ENCODE measurements at places on chromosomes 1 and 21. TPM values are rescaled to one million over a fixed set of nuclear protein-coding genes. Genes with fewer than 3 reads are reported as not detected.

MCOLN2 gene
- total RNA-seq, result 11.3 TPM

IFI16 gene
- 1.6 TPM for total RNA-seq

C1QTNF12 gene
- total RNA-seq, result 6.9 TPM

GPR157 gene
- 7.7 TPM for total RNA-seq

SH2D5 gene
- total RNA-seq, result 10.4 TPM

ARHGAP29 gene
- total RNA-seq, result 128 TPM

MROH9 gene
- not detected for total RNA-seq

POU3F1 gene
- total RNA-seq, result not detected

NUP210L gene
- total RNA-seq, result 0.10 TPM

DHX9 gene
- 220 TPM for total RNA-seq

NCF2 gene
- 0.25 TPM for total RNA-seq

SLX9 gene
- 61.9 TPM for total RNA-seq

GRCh38 chr1:32741413-32742198, 39.0 kb upstream of the SYNC start:
- H3K27me3 ChIP-seq, result no peaks in the 10 kb centered on the region
- H3K36me3 ChIP-seq, result peaks cover 4% of the 10 kb centered on the region
- peaks cover 68% of the 10 kb centered on the region for H3K4me1 ChIP-seq
- peak overlapping the region; percentile 90 for H3K27ac ChIP-seq
- peak overlapping the region; percentile 89 for H3K4me3 ChIP-seq
- DNase-seq, result no peak

DNA sequence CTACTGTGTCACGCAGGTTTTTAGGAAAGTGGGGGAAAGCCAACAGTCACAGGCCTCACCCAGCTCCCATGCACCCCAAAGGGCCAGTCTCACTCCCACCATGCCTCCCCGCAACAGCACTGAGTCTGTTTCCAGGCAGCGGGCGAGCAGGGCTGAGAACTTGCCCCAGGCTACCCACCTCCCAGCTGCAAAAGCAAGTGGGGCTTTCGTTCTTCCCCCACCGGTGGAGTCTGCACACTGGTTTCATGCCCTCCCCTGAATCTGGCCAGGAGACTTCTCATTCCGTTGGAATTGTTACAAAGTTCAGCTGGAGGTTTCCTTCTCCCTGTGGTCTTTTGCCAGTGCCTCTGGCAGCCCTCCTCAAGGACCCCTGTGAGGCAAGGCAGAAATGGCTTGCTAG, 53.6 kb upstream of the KCNJ15 start:
- H3K4me1 ChIP-seq, result no peaks in the 10 kb centered on the region
- DNase-seq, result no peak
- no peak overlapping the region for H3K27ac ChIP-seq
- no peaks in the 10 kb centered on the region for H3K36me3 ChIP-seq
- H3K27me3 ChIP-seq, result no peaks in the 10 kb centered on the region

- H3K27me3 ChIP-seq, result no peaks in the 10 kb centered on the region
- no peak overlapping the region for H3K4me3 ChIP-seq
- H3K4me1 ChIP-seq, result peaks cover 23% of the 10 kb centered on the region
- no peak for DNase-seq
- no peak overlapping the region for H3K27ac ChIP-seq
Observed at GRCh38 chr1:33008051-33008914, 28.4 kb downstream of the AK2 start.

DNA sequence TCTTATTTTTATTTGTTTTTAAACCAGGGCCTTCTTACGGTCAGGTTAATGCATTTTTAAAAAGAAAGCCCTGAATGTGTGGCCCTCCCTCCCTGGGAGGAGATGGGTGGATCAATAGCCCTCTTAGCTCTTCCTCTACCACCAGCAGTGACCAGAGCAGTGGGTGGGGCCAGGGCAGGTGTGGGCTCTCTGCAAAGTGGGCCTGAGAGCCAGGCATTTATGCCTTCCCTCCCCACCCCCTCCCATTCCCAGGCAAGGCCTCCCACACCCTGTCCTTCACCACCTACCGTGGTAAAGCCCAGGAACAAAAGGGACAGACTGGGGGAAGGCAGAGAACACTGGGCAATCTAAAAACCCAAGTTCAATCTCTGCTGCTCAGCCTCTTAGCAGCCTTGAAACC, 63.9 kb downstream of the SSBP3 start:
- H3K4me1 ChIP-seq, result no peaks in the 10 kb centered on the region
- H3K36me3 ChIP-seq, result no peaks in the 10 kb centered on the region
- no peak overlapping the region for H3K27ac ChIP-seq
- no peak for DNase-seq
- H3K4me3 ChIP-seq, result no peak overlapping the region

DNA sequence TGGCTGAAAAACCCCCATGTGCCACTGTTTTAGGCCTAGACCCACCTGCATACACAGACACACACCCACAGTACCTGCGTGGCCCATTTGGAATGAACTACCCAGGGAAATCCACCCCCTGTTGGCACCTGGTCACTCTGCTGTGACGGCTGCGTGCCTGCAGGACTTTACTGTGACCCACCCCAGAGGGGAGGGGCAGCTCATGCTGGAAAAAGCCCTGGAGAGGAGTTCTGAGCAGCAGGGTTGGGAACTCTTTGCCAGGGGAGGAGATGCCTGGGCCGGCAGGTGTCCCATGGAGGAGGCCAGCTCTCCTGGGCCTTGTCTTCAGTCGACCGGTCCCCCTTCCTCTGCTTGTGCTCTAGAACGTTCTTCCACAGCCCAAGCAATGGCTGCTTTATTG, 87.3 kb upstream of the CSF3R start:
- DNase-seq, result no peak
- H3K36me3 ChIP-seq, result no peaks in the 10 kb centered on the region
- no peak overlapping the region for H3K4me3 ChIP-seq

DNA sequence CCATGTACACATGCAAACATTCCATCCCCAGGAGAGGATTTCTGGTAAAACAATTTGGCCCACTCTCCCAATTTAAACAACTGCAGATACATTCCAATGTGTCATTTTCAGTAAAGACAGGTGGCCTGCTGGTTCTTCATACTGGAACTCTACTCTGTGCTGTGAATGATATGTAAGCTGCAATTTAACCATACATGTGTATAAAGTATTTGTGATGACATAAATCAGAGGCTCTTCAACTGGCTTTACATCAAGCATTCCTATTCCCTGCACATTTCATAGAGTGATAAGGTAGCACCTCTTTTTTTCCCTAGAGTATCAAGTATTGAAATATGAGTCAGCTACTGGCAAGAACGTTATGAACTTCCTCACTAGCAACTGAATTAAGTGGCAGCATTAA, 649.5 kb upstream of the ADGRL2 start:
- no peaks in the 10 kb centered on the region for H3K4me1 ChIP-seq
- no peaks in the 10 kb centered on the region for H3K27me3 ChIP-seq
- H3K36me3 ChIP-seq, result no peaks in the 10 kb centered on the region
- H3K27ac ChIP-seq, result no peak overlapping the region

DNA sequence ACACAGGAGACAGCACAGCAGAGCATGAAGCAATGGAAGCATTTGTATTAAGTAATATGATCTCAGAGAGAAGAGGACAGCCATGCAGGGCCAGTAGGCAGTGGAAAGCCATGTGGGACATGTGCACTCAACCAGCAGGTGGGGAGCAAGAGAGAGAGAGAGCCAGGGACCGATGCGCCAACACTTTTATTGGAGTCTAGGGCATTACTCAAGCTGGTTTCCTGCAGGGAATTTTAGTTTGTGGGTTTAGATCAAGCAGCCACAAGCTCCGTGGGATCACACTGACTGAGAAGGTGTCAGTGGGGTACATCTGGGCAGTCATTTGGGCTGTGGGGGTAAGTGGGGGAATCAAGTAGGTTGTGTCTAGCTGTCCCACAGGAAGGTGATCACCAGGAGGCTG, 137.1 kb downstream of the PCBP3 start:
- DNase-seq, result no peak
- no peak overlapping the region for H3K4me3 ChIP-seq
- H3K4me1 ChIP-seq, result no peaks in the 10 kb centered on the region
- H3K36me3 ChIP-seq, result no peaks in the 10 kb centered on the region
- H3K27ac ChIP-seq, result no peak overlapping the region

GRCh38 chr1:19737104-19737825, 62.5 kb downstream of the TMCO4 start:
- H3K27me3 ChIP-seq, result no peaks in the 10 kb centered on the region
- no peak for DNase-seq
- H3K4me3 ChIP-seq, result no peak overlapping the region
- H3K4me1 ChIP-seq, result peaks cover 5% of the 10 kb centered on the region

DNA sequence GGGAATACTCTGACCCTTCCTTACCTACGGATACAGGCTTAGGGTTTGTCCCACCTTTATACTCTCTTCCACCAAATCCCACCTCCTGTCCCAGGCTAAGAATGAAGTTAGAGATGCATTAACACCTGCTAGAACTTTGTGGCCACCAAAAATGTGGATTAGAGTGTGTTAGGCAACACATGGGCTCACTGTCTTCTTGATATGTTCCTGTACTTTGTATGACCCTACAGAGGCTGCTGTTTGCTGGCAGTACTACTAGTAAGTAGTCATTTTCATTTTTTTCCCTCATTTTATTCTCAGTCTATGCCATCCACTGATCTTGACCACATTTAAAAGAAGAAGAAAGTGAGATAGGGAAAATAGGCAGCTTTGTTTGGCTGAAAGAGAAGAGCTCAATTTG, 21.0 kb upstream of the TMEM39B start:
- H3K4me3 ChIP-seq, result no peak overlapping the region
- H3K36me3 ChIP-seq, result peaks cover 69% of the 10 kb centered on the region
- H3K27ac ChIP-seq, result no peak overlapping the region
- no peaks in the 10 kb centered on the region for H3K4me1 ChIP-seq
- no peak for DNase-seq

GRCh38 chr1:216823731-216824130, 100.5 kb upstream of the ESRRG start:
- no peaks in the 10 kb centered on the region for H3K27me3 ChIP-seq
- H3K27ac ChIP-seq, result no peak overlapping the region
- H3K36me3 ChIP-seq, result no peaks in the 10 kb centered on the region
- no peak for DNase-seq
- no peak overlapping the region for H3K4me3 ChIP-seq

DNA sequence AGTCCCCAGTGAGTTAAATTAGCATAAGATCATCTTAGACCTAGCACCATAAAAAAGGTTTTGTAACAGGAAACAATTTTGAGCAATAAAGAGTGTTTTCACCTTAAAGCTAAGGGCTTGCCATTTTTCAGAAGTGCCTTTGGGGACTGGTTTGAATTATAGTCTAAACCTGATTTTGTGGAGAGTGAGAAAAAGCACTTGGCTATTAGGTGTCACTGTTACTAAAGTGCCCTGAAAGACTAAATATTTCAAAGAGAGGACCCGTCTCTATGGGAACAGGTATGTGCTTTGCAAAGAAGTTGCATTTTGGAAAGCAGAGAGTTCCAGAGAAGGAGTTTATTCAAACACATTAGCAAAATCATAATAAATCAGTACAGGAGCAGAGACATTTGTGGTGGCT, 9.1 kb downstream of the NTNG1 start:
- no peaks in the 10 kb centered on the region for H3K4me1 ChIP-seq
- no peaks in the 10 kb centered on the region for H3K36me3 ChIP-seq
- H3K4me3 ChIP-seq, result no peak overlapping the region
- H3K27ac ChIP-seq, result no peak overlapping the region
- DNase-seq, result no peak

GRCh38 chr1:235997049-235997448, 67.8 kb downstream of the NID1 start:
- H3K27ac ChIP-seq, result no peak overlapping the region
- no peak overlapping the region for H3K4me3 ChIP-seq

GRCh38 chr21:41763398-41763931, 3.4 kb downstream of the RIPK4 start:
- H3K4me3 ChIP-seq, result no peak overlapping the region
- H3K4me1 ChIP-seq, result peaks cover 51% of the 10 kb centered on the region
- H3K36me3 ChIP-seq, result no peaks in the 10 kb centered on the region
- peaks cover 8% of the 10 kb centered on the region for H3K27me3 ChIP-seq
- H3K27ac ChIP-seq, result no peak overlapping the region
- no peak for DNase-seq

DNA sequence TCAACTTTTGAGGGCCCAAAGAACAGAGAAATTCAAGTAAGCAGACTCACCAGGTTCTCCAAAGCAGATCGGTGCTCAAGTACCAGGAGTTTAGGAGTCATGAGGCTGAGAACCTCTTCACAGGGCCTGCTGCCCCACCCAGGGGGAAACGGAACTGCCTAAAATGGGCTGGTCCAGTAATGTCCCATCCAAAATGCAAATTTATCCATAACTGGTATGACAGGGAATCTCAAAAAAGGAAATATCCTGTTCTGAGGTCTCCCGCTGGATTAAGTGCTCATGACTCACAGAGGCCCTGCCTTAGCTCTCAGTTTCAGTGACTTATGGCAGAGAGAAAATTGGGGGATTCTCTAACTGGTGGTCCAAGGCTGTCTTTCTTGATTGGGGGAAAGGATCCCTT, 9.3 kb downstream of the SPRR2G start:
- no peaks in the 10 kb centered on the region for H3K36me3 ChIP-seq
- DNase-seq, result no peak
- no peak overlapping the region for H3K27ac ChIP-seq
- H3K4me3 ChIP-seq, result no peak overlapping the region

DNA sequence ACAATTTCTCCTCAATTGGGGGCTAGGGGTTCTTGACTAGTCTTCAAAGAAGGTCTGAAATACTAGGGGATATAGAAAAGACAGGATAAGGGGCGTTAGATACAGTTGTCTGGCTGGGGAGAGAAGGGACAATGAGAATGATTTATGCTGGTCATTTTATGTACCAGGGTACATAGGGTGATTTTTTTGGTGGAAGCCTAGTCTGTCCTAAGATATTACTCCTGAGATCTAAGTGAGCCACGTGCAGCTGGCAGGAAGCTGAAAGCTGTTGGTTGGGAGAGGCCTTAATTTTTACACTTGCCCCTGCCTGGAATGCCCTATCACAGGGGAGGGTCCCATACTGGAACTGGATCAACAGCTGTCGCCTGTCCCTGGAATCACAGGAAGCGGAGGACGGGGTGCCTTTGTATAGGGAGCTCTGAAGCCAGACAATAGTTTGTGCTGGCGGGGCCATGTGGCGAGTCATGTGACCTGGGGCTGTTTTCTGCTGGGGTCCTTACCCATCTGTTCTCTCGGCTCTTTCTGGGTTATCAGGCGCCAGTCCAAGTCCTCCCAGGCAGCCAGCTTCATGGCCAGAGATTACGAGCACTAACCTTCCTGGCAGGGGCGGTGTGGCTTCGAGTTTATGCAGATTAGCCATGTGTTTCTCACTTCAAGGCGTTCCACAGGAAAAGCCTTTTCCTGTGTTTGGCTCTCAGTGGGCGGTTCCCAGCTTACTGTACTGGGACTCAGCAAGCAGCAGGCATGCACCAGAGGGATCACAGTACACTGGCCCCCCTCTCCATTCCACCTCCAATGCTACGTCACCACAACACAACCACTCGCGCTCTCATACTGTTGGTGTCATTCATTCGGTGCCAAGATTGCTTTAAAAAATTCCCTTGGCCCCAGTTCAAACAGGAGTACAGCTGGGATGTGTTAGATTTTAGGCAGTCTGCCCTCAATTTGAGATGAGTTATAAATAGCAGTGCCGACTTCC, 27.5 kb downstream of the ARID1A start:
- H3K4me3 ChIP-seq, result no peak overlapping the region
- H3K36me3 ChIP-seq, result no peaks in the 10 kb centered on the region
- peak; percentile 21 for DNase-seq
- H3K27ac ChIP-seq, result peak overlapping the region; percentile 24
- H3K4me1 ChIP-seq, result peaks cover 66% of the 10 kb centered on the region

GRCh38 chr21:20883408-20883800, 114.8 kb upstream of the NCAM2 start:
- no peak overlapping the region for H3K4me3 ChIP-seq
- H3K4me1 ChIP-seq, result no peaks in the 10 kb centered on the region
- H3K27me3 ChIP-seq, result no peaks in the 10 kb centered on the region
- no peak overlapping the region for H3K27ac ChIP-seq
- no peak for DNase-seq
- H3K36me3 ChIP-seq, result no peaks in the 10 kb centered on the region

- peaks cover 5% of the 10 kb centered on the region for H3K4me1 ChIP-seq
- DNase-seq, result no peak
- peaks cover 18% of the 10 kb centered on the region for H3K27me3 ChIP-seq
- H3K4me3 ChIP-seq, result no peak overlapping the region
Observed at GRCh38 chr1:30194046-30194619, 529.3 kb downstream of the MATN1 start.
